ENCODE measurements at places on chromosomes 12 and 14. TPM values are rescaled to one million over a fixed set of nuclear protein-coding genes. Genes with fewer than 3 reads are reported as not detected.

The OR6C2 gene
- total RNA-seq: not detected

The DBX2 gene
- total RNA-seq: not detected

The PRH2 gene
- total RNA-seq: not detected

The CLEC14A gene
- not detected for total RNA-seq

The FITM1 gene
- total RNA-seq: 0.69 TPM

The TAS2R14 gene
- total RNA-seq: 1.0 TPM

The MDM1 gene
- total RNA-seq: 17.9 TPM

The TMEM30B gene
- total RNA-seq: 1.8 TPM
